Fibroblast of lung (primary cell): ENCODE measurements at places on chromosomes 1 and 21. TPM values are rescaled to one million over a fixed set of nuclear protein-coding genes. Genes with fewer than 3 reads are reported as not detected.

Gene DENND1B
- total RNA-seq = 6.7 and 8.4 TPM in 2 replicates

Gene IVL
- not detected in 2 replicates for total RNA-seq

Gene KRTAP19-1
- total RNA-seq = not detected in 2 replicates

Gene PROX1
- under 0.01 and 0.17 TPM in 2 replicates for total RNA-seq

Gene CYP4X1
- total RNA-seq = not detected in 2 replicates

Gene SAMD13
- 1.3 and 2.5 TPM in 2 replicates for total RNA-seq

Gene NDUFV3
- 37.7 and 43.7 TPM in 2 replicates for total RNA-seq

Gene ERICH3
- total RNA-seq = under 0.01 and 0.17 TPM in 2 replicates

Gene KCNE2
- 0.17 TPM in 1 of 2 replicates, not detected in the other for total RNA-seq

Gene CD1E
- total RNA-seq = not detected in 2 replicates

Gene SPRR4
- total RNA-seq = not detected in 2 replicates

Gene HSF2BP
- 1.2 and 1.8 TPM in 2 replicates for total RNA-seq

Gene UBE2U
- not detected in 2 replicates for total RNA-seq

Gene C4BPA
- total RNA-seq = not detected in 2 replicates

Gene TTC3
- 224 and 253 TPM in 2 replicates for total RNA-seq
